HFFc6 (cell line): ENCODE measurements at places on chromosomes 12 and 14. TPM values are rescaled to one million over a fixed set of nuclear protein-coding genes. Genes with fewer than 3 reads are reported as not detected.
A peak's percentile ranks its signal among the peaks of the same experiment; 100 is the strongest.

GRCh38 chr14:100441271-100441947 lies 118.3 kb downstream of the SLC25A47 start:
- DNase-seq, result no peak

DNA sequence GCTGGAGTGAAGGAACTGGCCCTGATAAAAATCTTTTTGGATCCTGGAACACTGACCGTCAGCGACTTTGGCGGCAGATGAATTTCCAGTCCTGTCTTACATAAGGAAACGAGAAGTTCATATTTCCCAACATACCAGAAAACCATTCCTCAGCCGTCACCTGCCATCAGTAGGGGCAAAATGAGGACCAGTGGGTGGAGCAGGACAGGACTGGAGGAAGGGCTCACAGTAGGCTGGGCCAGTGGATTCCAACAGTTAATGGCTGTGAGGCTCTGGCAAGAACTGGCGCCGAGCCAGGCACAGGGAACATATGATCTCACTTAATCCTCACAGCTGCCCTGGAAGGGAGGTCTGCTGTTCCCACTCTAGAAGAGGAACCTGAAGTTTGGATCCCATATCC lies 67.2 kb upstream of the FAM181A start:
- no peak for DNase-seq

GRCh38 chr12:128843538-128843937 lies 9.7 kb upstream of the GLT1D1 start:
- DNase-seq, result no peak

GRCh38 chr14:51595881-51596455 lies 55.7 kb upstream of the FRMD6 start:
- no peak for DNase-seq

- DNase-seq, result no peak
Observed at GRCh38 chr12:69490920-69491643, 20.9 kb downstream of the FRS2 start.

GRCh38 chr12:93080994-93081809 lies 152.1 kb upstream of the EEA1 start:
- DNase-seq, result no peak

GRCh38 chr12:3259973-3260372 lies 182.8 kb downstream of the TSPAN9 start:
- no peak for DNase-seq

- no peak for DNase-seq
Observed at GRCh38 chr12:113003636-113004035, 25.3 kb downstream of the OAS2 start.

GRCh38 chr12:25500651-25501050 lies 52.4 kb downstream of the LMNTD1 start:
- peak; percentile 16 for DNase-seq

- no peak for DNase-seq
Observed at GRCh38 chr12:56661560-56661959, 15.8 kb upstream of the ATP5F1B start.

GRCh38 chr14:60665177-60665550 lies 15.9 kb upstream of the SIX1 start:
- DNase-seq, result no peak

- no peak for DNase-seq
Observed at GRCh38 chr14:103169954-103170353, 46.7 kb downstream of the TNFAIP2 start.

- DNase-seq, result no peak
Observed at GRCh38 chr14:89270439-89271227, 146.4 kb downstream of the FOXN3 start.

GRCh38 chr12:62248873-62249272 lies 11.3 kb upstream of the USP15 start:
- peak; percentile 13 for DNase-seq

DNA sequence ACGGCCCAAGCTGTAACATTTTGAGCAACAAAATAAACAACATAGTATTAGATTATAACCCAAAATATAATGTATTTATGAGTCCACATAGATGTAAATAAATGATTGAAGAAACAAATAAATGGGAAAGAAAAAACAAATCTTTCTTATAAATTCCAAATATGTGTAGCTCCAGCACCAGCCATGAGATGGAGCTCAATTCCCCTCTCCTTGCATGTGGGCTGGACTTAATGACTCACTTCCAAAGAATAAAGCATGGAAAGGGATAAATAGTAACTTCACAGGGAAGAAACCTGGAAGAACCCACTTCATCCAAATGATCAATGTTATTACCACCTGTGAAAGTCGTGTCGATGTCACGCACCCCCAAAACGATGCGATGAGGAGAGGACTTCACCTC lies 158.8 kb downstream of the RPAP3 start:
- DNase-seq, result peak; percentile 55

DNA sequence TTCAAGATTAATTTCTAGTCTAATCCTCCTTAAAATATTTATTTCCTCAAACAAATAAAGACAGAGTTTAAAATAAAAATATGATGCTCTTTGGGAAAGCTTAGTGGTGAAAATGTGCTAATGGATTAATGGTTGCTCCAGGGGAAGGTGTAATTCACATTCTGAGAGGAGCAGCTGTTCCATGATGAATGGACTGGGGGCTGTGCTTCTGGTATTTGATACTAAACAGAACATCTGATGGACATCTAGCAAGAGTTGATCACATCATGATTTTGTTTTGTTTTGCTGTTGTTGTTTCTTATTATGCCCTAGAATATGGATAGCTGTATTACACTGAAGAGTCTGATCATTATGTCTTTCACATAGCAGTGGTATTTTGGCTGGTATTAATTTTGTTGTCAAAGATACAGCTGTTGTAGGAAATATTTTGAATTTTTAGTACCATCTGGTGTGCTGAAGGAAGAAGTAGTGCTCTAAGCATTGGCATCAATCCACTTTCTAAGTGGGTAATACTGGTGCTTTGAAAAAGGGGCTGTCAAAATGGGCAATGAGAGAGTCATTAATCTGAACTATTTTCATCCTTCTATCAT lies 296.4 kb downstream of the ADAMTS20 start:
- no peak for DNase-seq

DNA sequence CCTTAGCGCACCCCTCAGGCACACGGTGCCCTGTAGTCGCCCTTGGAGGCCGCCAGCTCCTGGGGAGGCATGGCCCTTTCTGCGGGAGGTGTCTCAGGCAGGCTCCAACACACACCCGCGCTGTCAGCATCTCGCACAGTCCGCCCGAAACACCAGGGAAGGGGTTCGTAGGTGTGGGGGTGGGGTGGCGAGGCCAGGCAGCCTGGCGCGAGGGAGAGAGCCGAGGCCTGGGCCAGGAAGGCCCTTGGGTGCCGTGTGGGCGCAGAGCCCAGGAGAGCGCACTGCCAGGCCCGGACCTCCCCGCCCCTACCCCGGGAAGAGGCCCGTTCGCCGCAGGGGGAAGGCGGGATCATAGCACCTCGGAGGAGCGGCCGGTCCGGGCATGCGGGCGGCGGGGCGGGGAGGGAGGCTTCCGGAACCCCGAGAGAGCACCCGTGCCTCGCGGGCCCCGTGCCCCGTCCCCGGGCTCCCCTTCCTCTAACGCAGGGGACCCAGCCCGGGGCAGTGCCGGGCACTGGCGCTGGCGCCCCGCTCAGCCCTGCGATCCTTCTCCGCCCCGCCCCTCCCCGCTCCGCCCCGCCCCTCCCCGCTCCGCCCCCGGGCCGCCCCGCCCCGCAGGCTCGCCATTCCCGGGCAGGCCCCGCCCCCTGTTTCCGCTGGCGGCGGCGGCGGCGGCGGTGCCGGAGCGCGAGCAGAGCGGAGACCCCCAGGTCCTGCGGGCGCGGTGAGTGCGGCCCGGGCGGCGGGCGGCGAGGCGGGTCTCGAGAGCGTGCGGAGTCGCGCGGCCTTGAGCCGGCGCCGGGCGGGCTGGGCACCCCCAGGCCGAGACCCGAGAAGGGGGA lies at the start of gene TSPAN9:
TSS of gene TSPAN9 (plus strand) at position 650 of the 842 bp plus-strand sequence. CDS start 123,815 bp downstream, outside the sequence.
- peak; percentile 55 for DNase-seq

GRCh38 chr12:14873440-14874185 lies 12.0 kb downstream of the MGP start:
- DNase-seq, result no peak

- peak; percentile 94 for DNase-seq
Observed at GRCh38 chr12:3168223-3169221, 91.3 kb downstream of the TSPAN9 start.

DNA sequence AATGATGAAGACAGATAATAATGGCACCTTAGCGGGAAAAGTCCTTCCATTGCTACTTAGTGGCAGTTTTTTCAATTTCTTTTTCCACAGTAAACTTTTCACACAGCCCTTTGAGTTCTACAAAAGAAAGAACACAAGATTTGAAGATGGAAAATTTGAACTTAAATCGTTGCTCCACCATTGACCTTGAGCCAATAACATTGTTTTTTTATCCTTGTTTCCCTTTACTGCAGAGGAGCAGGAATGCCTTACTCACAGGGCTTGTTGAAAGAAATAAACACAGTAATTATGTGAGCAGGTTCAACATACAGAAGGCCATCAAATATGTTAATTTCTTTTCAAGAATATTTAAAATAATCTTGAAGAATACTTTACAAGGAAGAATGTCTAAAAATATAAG lies 181.5 kb upstream of the KRR1 start:
- DNase-seq, result no peak

- no peak for DNase-seq
Observed at GRCh38 chr12:90076851-90077319, 368.2 kb upstream of the ATP2B1 start.

DNA sequence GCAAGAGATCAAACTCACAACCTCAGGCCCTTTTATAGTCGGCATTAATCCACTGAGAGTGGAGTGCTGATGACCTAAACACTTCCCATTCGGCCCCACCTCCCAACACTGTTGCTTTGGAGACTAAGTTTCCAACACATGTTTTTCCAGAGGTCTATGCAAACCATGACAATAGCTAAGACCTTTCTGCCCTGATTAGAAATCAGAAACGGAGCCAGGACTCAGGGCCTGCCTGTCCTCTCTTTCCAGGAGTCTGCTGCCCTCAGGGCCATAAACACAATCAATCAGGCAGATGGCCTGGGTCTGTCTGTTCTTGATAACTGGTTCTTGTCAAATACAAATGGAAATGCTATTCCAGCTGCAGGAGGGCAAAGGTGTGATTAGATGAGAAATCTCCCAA lies 97.2 kb upstream of the PSMC1 start:
- no peak for DNase-seq

DNA sequence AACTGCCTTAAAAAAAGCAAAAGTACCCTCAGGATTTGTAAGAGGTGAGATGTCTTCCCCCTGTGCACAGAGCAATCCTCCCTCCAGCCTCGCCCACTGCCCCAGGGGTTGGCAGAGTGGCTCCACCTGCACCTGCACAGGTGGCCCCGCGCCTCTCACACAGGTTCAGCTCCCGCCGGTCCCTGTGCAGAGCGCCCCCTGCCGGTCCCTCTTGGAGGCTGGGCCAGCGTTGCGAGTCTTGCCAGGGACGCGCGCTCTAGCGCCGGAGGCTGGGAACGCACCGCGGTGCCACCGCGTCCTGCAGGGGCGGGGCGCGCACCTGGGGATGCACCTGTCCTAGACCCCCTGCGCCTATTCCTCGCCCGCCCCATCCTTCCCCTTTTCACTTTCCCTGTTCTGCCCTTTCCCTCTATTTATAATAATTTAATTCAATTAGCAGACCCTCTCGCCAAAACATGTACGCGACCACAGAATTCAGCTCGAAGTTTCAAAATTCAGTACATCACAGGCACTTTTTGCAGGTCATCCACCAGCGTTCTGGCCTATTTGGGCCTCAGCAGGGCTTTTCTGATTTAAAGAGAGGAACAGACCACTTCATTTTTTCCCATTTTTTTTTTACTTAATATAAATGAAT lies 618.6 kb downstream of the AACS start:
- no peak for DNase-seq

DNA sequence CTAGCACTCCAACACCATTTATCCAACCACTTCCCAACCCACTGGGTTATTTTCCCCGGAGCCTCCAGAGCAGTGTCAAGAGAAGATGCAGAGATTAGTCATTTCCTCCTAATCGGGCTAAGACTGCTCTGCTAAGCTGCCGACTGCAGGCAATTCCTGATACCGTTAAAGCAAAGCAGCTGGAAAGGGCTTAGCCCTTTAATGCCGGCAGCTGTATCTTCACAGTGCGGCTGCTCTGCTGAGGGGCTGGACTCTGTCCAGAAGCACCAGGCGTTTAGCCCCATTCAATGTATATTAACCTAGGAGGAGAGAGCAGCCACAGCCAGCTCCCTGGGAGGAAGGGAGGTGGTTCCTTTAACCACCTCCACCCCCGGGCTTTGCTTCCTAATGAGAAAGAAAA lies 11.1 kb downstream of the AQP6 start:
- peak; percentile 82 for DNase-seq

GRCh38 chr12:105882404-105882803 lies 256.4 kb downstream of the NUAK1 start:
- peak; percentile 44 for DNase-seq

- no peak for DNase-seq
Observed at GRCh38 chr12:5268424-5269210, 163.3 kb upstream of the NTF3 start.

GRCh38 chr12:71360013-71360412 lies 79.6 kb upstream of the LGR5 start:
- DNase-seq, result no peak

DNA sequence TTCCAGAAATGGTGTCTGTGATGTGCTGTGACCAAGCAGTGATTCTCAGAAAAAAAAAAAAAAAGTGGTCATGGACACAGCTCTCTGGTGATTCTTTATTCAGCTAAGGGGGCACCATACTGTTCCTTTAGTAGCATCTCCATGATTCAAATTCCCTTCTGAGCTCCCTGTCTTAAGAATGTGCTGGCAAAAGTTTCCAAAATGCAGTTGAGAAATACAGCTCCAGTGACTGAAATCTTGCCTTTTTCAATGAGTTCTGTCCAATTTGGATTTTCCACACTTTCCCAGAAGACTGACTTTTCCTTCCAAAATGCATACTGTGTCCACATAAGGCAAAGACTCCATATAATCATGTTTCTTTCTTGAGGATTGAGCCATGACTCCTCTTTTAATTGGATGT lies 24.3 kb upstream of the CPM start:
- no peak for DNase-seq

DNA sequence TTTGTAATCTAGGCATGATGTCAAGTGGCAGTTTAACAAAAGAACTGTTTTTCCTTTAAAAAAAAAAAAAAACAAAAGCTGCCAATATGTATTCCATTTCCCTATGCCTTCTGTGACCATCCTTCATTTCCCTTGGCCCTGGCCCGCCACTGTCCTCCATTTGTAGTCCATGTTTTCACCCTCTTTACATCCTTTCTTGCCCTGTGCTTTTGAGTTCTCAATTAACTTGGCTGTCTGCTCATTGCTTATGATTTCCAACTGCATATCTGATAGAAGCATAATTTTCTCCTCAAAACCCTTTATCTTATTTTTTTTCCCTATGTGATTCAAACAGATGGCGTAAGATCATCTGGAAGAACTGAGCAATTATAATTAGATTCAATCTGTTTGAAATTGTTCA lies 297.5 kb downstream of the NAV3 start:
- no peak for DNase-seq

Gene PKP2
- total RNA-seq, result 0.17 TPM in 1 of 2 replicates, not detected in the other

Gene NPAS3
- total RNA-seq, result not detected in 2 replicates

Gene APOF
- total RNA-seq, result not detected in 2 replicates

Gene GPR84
- total RNA-seq, result not detected in 3 replicates

Gene ART4
- not detected in 2 replicates for total RNA-seq

Gene STAC3
- total RNA-seq, result 0.43 to 0.60 TPM (median 0.55 TPM) in 3 replicates

Gene LMNTD1
- total RNA-seq, result 0.26 and 0.29 TPM in 2 replicates

Gene ZC2HC1C
- total RNA-seq, result 0.89 and 0.94 TPM in 2 replicates

Gene MGAT4C
- not detected in 3 replicates for total RNA-seq

Gene TAS2R19
- total RNA-seq, result 0.42 to 0.48 TPM (median 0.43 TPM) in 3 replicates

Gene IL23A
- total RNA-seq, result 0.29 TPM in 1 of 3 replicates, not detected in the others

Gene PPP1R36
- total RNA-seq, result 0.26 and 1.1 TPM in 2 replicates
